ENCODE measurements at places on chromosomes 11 and 22. TPM values are rescaled to one million over a fixed set of nuclear protein-coding genes. Genes with fewer than 3 reads are reported as not detected.

The CLDN5 gene
- total RNA-seq = not detected

The P4HA3 gene
- total RNA-seq = 50.9 TPM

The PLEKHA7 gene
- total RNA-seq = 49.4 TPM

The CDC45 gene
- total RNA-seq = 24.1 TPM

The MED15 gene
- total RNA-seq = 60.3 TPM
